ENCODE measurements at places on chromosomes 2 and 18. TPM values are rescaled to one million over a fixed set of nuclear protein-coding genes. Genes with fewer than 3 reads are reported as not detected.

DNA sequence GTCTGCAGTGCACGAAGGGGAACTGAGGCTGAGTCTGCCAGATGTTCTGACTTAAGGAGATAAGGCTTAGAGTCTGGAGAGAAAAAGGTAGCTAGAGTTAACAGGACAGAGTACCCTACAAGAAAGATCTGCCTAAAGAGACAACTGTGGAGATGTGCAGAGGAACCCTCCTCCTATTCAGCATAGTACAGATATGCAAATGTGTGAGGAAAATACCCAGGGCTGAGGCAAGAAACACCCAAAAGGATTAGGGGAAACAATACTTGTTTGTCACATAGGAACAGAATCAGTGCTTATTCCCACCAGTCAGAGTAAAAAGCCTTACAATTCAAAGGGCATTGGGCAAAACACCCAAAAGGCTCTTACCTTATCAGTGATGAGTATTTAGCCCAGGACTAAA is 67.8 kb downstream of the SS18 start:
- DNase-seq: no peak

The SERPINB10 gene
- not detected for total RNA-seq

- DNase-seq: no peak
Observed at GRCh38 chr2:10075571-10076209, 4.5 kb downstream of the CYS1 start.

The FHOD3 gene
- not detected for total RNA-seq

DNA sequence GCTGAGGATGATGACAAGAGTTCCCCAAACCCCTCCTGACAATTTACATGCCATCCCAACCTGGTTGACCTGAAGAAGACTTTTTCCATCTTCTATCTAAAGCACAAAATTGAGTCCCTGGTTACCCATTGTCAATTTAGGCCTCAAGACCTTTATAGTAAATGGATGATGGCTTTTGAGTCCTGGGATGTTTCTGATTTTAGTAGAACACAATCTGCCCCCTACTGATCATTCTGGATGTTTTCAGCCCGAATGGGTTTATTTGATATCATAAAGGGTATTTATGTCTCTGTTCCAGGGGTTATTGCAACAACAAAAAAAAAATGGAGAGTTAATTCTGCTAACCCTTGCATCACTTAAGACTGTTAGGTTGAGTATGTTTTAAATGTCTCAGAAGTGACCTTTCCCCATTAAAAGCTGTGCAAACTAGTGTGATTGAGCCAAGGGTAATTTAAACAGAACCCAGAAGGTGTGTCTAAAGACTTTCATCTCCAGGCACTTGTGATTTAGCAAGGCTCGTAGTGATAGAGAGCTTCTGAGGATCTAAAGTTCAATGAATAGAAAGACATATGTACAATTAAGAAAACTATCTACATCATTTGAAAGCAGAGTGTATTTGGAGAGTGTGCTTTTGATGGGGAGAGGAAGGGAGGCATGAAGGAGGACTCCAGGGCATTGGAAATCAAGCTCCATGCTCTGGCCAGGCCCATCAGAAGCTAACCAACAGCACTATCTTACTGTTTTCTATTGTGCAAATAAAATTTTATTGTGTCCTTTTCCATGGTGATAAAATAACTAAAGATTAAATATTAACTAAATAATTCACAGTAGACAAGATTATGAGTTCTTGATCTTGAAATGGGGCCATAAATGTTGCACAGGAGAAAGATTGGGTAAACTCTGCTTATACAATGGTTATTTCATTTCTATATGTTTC is 96.6 kb upstream of the NOSTRIN start:
- no peak for DNase-seq

- DNase-seq: no peak
Observed at GRCh38 chr2:241665731-241666440, 20.7 kb downstream of the DTYMK start.

The TUBA4B gene
- total RNA-seq: not detected

DNA sequence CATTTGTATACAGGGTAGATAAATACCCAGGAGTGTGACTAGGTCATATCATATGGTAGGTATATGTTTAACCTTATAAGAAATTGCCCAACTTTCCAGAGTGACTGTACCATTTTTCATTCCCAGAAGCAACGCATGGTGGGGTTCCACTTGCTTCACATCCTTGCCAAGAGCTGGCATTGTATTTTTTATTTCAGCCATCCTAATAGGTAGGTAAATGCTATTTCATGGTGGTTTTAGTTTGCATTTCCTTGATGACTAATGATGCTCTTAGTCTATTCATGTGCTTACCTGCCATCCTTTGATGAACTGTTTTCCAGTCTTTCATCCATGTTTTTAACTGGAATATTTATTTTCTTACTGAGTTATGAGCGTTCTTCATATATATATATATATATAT is 51.9 kb downstream of the MAP4K3 start:
- no peak for DNase-seq

The ACVR1C gene
- total RNA-seq: 0.66 TPM

The CMPK2 gene
- 0.62 TPM for total RNA-seq

DNA sequence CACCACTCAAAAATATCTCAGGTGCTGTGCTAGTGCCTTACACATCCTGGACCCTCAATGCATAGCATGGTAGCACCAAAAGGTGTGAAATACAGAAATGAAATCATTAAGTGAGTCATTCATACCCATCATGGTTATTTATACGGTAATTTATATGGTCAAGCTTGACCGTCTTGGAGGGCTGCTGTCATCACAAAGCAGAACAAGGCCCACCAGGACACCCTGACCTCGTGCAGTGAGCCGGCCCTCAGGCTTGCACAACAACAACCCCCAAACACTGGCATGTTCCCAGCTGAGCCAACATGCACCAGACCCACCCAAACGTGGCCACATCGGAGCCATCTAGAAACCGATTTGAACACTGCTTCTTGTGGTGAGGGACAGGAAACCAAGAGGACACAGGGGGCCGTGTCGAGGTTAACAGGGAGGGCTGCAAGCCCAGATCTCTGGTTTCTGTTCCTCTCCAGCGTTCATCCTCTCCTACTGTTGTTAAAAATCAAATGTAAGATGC is 378.5 kb upstream of the ID2 start:
- peak; percentile 64 for DNase-seq

The RRM2 gene
- total RNA-seq: 425 TPM

The SRD5A2 gene
- total RNA-seq: not detected

- DNase-seq: no peak
Observed at GRCh38 chr2:241798631-241799521, 10.1 kb upstream of the NEU4 start.

The CDH2 gene
- not detected for total RNA-seq

The ITGB6 gene
- not detected for total RNA-seq

DNA sequence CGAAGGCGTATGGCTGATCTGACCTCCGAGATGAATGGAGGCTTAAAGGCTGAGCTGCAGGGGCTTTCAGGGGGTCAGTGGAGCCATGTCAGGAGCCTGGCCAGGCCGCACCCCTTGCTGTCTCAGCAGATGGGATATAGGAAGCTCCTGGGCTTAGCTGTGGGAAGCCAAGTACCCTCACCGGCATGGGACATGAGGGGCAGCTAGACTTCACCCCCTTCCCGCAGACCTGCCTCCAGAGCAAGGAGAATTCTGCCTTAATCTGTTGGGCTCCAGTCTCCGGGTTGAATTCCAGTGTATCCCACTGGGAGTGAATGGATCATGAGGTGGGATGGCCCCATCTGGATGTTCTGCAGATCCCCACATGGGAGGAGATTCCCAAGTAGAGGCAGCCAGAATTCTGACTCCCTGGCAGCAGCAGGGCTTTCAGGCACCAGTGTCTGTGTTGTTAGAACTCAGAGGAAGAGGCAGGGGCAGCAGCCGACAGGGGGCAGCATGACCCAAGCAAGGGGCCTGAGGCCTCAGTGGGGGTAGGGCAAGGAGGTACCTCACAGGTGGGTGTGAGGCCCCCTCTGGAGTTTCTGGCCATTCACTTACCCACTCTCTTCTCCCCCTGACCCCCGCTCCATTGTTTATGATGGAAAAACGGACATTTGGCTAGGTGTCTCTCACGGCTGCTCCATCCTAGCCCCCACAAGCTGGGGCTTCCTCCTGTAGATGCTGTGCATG is 19.1 kb downstream of the CAPG start:
- peak; percentile 57 for DNase-seq

The AGXT gene
- total RNA-seq: not detected

The GALNT14 gene
- 0.74 TPM for total RNA-seq

The SLC9A4 gene
- total RNA-seq: not detected

The UNC80 gene
- total RNA-seq: not detected

GRCh38 chr2:111239107-111239506 is 118.4 kb downstream of the BCL2L11 start:
- no peak for DNase-seq

GRCh38 chr2:160493227-160494028 is at the start of gene RBMS1:
Gene RBMS1, minus strand, starts transcription at chr2:160493807. Its CDS starts 444 bp downstream, at chr2:160493363.
- peak; percentile 57 for DNase-seq

DNA sequence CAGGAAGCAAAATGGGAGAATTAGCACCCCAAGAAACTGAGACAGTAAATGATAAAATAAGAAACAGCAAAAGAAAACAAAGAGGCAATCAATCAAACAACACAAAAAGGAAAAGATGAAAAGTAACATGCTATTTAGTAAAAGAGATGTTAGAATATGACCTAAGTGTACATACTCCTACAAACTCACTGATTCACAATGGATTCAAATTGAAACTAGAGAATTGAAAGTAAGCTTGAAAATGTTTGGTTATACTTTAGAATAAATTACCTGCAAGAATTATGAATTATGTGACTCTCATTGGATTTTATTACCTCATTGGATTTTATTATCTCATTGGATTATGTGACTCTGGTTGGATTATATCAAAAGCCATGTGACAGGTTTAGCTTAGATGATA is 22.8 kb upstream of the CCNYL1 start:
- DNase-seq: no peak

The COA5 gene
- 26.7 TPM for total RNA-seq

- no peak for DNase-seq
Observed at GRCh38 chr2:240848900-240849680, 19.5 kb upstream of the AGXT start.

All from CD8-positive, alpha-beta memory T cell (primary cell).